ENCODE measurements at places on chromosomes 13 and 19. TPM values are rescaled to one million over a fixed set of nuclear protein-coding genes. Genes with fewer than 3 reads are reported as not detected.

Gene CPB2
- total RNA-seq = not detected

Gene ZNF83
- 26.3 TPM for total RNA-seq

Gene C5AR1
- 0.16 TPM for total RNA-seq

Gene FOSB
- total RNA-seq = 11.3 TPM

Gene ZNF726
- 16.3 TPM for total RNA-seq

Gene IRS2
- 3.5 TPM for total RNA-seq

Gene UBE2L5
- total RNA-seq = not detected

Gene PRRG2
- 1.0 TPM for total RNA-seq

Gene CASP14
- total RNA-seq = not detected

Gene WTIP
- 0.47 TPM for total RNA-seq

Gene WDR87
- total RNA-seq = not detected

Gene FRY
- total RNA-seq = 1.8 TPM

Gene GRIN2D
- 0.26 TPM for total RNA-seq

- DNase-seq = no peak
- peaks cover 9% of the 10 kb centered on the region for H3K4me1 ChIP-seq
- no peaks in the 10 kb centered on the region for H3K36me3 ChIP-seq
- peaks cover 17% of the 10 kb centered on the region for H3K27me3 ChIP-seq
- H3K27ac ChIP-seq = no peak overlapping the region
Measured at GRCh38 chr19:51138549-51138979, 3.5 kb upstream of the SIGLEC7 start.

DNA sequence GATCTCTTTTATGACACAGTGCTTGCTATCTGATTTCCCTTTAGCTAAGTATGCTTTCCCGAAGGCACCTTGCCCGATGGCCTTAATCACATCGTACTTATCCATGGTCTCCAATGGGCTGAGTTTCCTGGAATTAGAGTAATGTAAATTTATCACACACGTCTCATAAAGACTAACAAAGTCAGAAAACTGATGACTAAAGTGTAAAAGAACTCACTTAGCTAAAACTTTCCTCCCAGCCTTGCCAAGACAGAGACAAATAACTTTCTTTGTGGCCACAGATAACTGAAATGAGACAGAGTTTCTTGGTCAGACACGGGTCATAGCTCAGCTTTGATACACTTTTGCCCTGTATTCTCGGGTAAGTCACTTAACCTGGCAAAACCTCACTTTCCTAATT lies 1.5 kb downstream of the NEK5 start:
- no peak overlapping the region for H3K27ac ChIP-seq
- no peak for DNase-seq
- H3K36me3 ChIP-seq = peaks cover 7% of the 10 kb centered on the region
- H3K4me3 ChIP-seq = no peak overlapping the region
- peaks cover 22% of the 10 kb centered on the region for H3K4me1 ChIP-seq

GRCh38 chr13:81375709-81376108 lies 1034.8 kb upstream of the SPRY2 start:
- no peaks in the 10 kb centered on the region for H3K36me3 ChIP-seq
- no peak for DNase-seq
- no peaks in the 10 kb centered on the region for H3K27me3 ChIP-seq
- no peaks in the 10 kb centered on the region for H3K4me1 ChIP-seq
- no peak overlapping the region for H3K27ac ChIP-seq
- no peak overlapping the region for H3K4me3 ChIP-seq

GRCh38 chr19:34794066-34794960 lies 21.3 kb upstream of the ZNF599 start:
- DNase-seq = no peak
- no peaks in the 10 kb centered on the region for H3K27me3 ChIP-seq
- H3K4me3 ChIP-seq = no peak overlapping the region
- no peak overlapping the region for H3K27ac ChIP-seq
- peaks cover 5% of the 10 kb centered on the region for H3K4me1 ChIP-seq

DNA sequence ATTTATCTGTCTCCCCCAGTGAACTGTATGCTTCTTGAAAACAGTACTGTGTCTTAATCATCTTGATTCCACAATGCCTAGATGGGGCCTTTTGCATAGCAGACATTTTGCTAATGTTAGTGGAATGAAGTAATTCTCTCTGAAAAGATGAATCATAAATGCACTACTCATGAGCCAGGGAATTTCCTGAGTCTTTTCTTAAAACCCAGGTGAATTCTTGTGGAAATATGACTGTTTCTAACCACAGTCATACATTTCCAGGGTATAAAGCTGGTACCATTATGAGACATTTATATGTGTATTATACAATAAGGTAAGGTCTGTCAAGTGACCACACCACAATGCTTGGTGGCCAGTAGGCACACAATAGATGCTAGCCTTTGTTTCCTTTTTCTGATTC lies 5.5 kb upstream of the KCTD4 start:
- H3K27me3 ChIP-seq = no peaks in the 10 kb centered on the region
- peak overlapping the region; percentile 59 for H3K27ac ChIP-seq

- peak; percentile 93 for DNase-seq
- H3K4me3 ChIP-seq = peak overlapping the region; percentile 82
- peaks cover 52% of the 10 kb centered on the region for H3K36me3 ChIP-seq
- H3K27ac ChIP-seq = peak overlapping the region; percentile 95
Measured at GRCh38 chr19:41871573-41872383, 5.3 kb upstream of the CD79A start.

GRCh38 chr19:2494084-2494446 lies 18.1 kb downstream of the GADD45B start:
- peaks cover 34% of the 10 kb centered on the region for H3K4me1 ChIP-seq
- no peaks in the 10 kb centered on the region for H3K36me3 ChIP-seq
- H3K27ac ChIP-seq = no peak overlapping the region
- peak overlapping the region; percentile 70 for H3K4me3 ChIP-seq
- peaks cover 48% of the 10 kb centered on the region for H3K27me3 ChIP-seq

GRCh38 chr19:4700693-4700970 lies 23.0 kb downstream of the DPP9 start:
- peaks cover 51% of the 10 kb centered on the region for H3K36me3 ChIP-seq
- H3K4me1 ChIP-seq = no peaks in the 10 kb centered on the region
- no peak overlapping the region for H3K27ac ChIP-seq
- H3K27me3 ChIP-seq = no peaks in the 10 kb centered on the region
- DNase-seq = no peak
- H3K4me3 ChIP-seq = no peak overlapping the region

GRCh38 chr19:38093587-38093986 lies 130.4 kb downstream of the DPF1 start:
- H3K4me3 ChIP-seq = no peak overlapping the region
- H3K36me3 ChIP-seq = peaks cover 4% of the 10 kb centered on the region
- H3K27ac ChIP-seq = no peak overlapping the region

DNA sequence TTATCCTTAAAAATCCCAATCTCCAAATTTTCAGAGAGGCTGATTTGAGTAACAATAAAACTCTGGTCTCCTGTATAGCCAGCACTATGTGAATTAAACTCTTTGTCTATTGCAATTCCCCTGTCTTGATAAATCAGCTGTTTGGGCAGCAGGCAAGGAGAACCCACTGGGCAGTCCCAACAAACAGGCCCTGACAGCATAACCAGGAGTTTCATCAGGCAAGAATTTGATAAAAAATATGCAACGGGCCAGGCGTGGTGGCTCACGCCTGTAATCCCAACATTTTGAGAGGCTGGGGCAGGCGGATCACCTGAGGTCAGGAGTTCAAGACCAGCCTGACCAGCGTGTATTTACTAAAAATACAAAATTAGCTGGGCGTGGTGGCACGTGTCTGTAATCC lies 42.1 kb downstream of the STK24 start:
- DNase-seq = no peak
- H3K36me3 ChIP-seq = peaks cover 26% of the 10 kb centered on the region
- no peak overlapping the region for H3K27ac ChIP-seq
- H3K4me3 ChIP-seq = no peak overlapping the region

GRCh38 chr13:110413016-110413675 lies 106.1 kb downstream of the COL4A2 start:
- no peaks in the 10 kb centered on the region for H3K36me3 ChIP-seq
- H3K4me1 ChIP-seq = peaks cover 8% of the 10 kb centered on the region
- no peak overlapping the region for H3K27ac ChIP-seq
- H3K4me3 ChIP-seq = no peak overlapping the region

- H3K4me1 ChIP-seq = no peaks in the 10 kb centered on the region
- no peak overlapping the region for H3K4me3 ChIP-seq
- no peaks in the 10 kb centered on the region for H3K27me3 ChIP-seq
- H3K36me3 ChIP-seq = no peaks in the 10 kb centered on the region
- DNase-seq = no peak
Measured at GRCh38 chr13:68232351-68233130, 1002.4 kb upstream of the PCDH9 start.

DNA sequence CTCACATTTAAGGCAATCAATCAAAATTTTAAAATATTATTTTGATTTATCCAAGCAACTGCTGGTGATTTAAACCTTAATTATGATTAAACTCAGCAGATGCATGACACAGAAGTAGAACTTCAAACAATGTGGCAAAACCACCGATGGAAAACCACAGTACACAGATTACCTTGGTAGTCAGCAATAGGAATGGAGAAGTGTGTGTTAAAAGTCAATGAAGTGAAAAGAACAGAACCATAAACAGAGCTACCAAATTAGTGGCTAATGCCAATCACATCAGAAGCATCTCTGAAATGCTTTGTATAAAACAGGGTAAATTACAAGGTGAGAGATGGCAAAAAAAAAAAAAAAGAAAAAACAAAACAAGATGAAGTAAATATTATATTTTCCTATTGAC lies 31.2 kb downstream of the KATNAL1 start:
- H3K27ac ChIP-seq = no peak overlapping the region
- no peak for DNase-seq
- H3K4me1 ChIP-seq = peaks cover 11% of the 10 kb centered on the region
- H3K4me3 ChIP-seq = no peak overlapping the region
- peaks cover 30% of the 10 kb centered on the region for H3K36me3 ChIP-seq
- no peaks in the 10 kb centered on the region for H3K27me3 ChIP-seq

DNA sequence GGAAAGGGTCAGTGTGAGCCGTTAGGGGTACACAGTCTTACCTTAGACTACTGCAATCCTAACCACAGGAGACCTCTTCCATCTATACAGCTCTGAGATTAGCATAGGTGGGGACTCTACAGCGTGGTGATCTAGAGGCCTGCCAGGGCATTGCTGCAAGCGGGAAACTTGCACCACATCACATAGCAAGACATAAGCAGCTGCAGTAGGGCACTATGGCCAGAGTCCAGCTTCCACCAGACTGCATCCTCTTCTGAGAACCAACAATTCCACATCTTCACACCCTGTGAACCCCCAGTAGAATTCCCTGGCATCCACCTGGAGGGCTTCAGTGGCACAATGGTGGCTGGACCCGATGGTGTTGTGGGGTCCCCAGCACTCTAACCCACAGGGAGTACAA lies 1564.3 kb upstream of the PRR20A start:
- H3K27ac ChIP-seq = no peak overlapping the region
- no peak for DNase-seq
- H3K4me3 ChIP-seq = no peak overlapping the region

DNA sequence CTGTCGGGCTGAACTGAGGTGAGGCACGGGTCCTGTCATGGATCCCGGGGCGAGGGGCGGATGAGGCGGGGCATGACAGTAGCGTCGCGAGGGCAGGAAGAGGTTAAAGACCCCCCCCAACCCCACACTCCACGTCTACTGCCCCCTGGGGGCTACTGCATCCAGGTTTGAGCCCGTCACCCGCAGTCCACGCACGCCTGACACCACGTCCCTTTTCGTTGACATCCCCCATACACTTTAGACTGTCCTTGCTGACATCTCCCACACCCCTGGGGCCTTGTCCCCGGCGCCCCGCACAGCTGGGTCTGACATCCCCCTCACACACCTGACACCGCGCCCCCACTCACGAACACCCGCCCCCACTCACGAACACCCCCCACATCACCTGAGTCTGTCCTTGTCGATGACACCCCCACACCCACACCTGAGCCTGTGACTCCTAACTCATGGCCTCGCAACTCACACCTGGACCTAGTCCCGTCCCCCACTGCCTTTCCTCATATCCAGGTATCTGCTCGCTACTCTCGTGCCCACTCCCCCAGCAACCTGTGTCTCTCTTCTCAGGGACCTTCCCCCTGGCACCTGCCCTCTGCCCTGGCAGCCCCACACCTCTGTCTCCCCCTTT lies 416 bp downstream of the SLC25A42 start:
- H3K4me3 ChIP-seq = peak overlapping the region; percentile 88
- DNase-seq = no peak
- H3K27ac ChIP-seq = peak overlapping the region; percentile 83

- no peak for DNase-seq
- no peaks in the 10 kb centered on the region for H3K4me1 ChIP-seq
- no peak overlapping the region for H3K4me3 ChIP-seq
- no peaks in the 10 kb centered on the region for H3K36me3 ChIP-seq
Measured at GRCh38 chr19:5738423-5738822, 18.0 kb downstream of the CATSPERD start.

GRCh38 chr13:34207872-34208271 lies 389.9 kb downstream of the RFC3 start:
- no peak overlapping the region for H3K27ac ChIP-seq
- H3K36me3 ChIP-seq = no peaks in the 10 kb centered on the region
- no peak for DNase-seq
- no peaks in the 10 kb centered on the region for H3K4me1 ChIP-seq
- no peak overlapping the region for H3K4me3 ChIP-seq

GRCh38 chr13:113874579-113875428 lies 10.9 kb upstream of the GAS6 start:
- H3K36me3 ChIP-seq = peaks cover 2% of the 10 kb centered on the region
- H3K4me3 ChIP-seq = no peak overlapping the region
- peaks cover 2% of the 10 kb centered on the region for H3K4me1 ChIP-seq
- peaks cover 23% of the 10 kb centered on the region for H3K27me3 ChIP-seq

DNA sequence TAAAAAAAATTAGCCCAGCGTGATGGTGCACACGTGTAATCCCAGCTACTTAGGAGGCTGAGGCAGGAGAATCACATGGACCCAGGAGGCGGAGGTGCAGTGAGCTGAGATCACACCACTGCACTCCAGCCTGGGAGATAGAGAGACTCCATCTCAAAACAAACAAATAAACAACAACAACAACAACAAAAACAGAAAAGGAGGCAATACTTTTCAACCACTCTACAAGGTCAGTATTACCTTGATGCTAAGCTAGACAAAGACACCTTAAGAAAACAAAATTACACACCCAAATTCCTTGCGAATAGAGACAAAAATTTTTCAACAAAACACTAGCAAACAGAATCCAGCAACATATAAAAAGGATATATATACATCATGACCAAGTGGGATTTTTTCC lies 39.7 kb downstream of the PEPD start:
- H3K4me1 ChIP-seq = no peaks in the 10 kb centered on the region
- H3K27me3 ChIP-seq = no peaks in the 10 kb centered on the region
- H3K36me3 ChIP-seq = no peaks in the 10 kb centered on the region

DNA sequence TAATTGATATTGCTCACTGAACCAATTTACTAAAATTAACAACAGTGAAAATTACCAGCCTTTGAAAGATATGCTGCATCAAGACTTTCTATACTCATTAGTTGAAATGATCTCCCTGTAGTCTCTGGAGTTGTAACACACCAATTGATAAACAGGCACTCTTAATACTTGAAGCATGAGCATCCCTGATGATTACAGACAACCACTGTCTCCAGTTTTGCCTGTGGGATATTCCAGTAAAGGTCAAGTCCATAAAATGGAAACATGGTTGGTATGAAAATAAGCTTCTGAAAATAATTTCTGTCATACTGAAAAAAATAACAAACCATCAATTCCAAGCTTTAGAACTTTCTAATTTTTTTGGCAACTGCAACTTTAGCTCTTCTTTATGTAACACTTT lies 405.8 kb downstream of the SPRY2 start:
- H3K4me3 ChIP-seq = no peak overlapping the region
- H3K36me3 ChIP-seq = no peaks in the 10 kb centered on the region
- no peak overlapping the region for H3K27ac ChIP-seq
- no peaks in the 10 kb centered on the region for H3K27me3 ChIP-seq
- H3K4me1 ChIP-seq = no peaks in the 10 kb centered on the region

- H3K27me3 ChIP-seq = peaks cover 15% of the 10 kb centered on the region
- no peak within 1 kb of the TSS for H3K27ac ChIP-seq
- no peak within 1 kb of the TSS for H3K4me3 ChIP-seq
Measured at GRCh38 chr19:41114132-41114531, at the start of gene CYP2F1. CYP2F1 (plus strand) TSS chr19:41114432; CDS start chr19:41116189, 1,757 bp downstream.
